ENCODE measurements at places on chromosomes 13 and 19. TPM values are rescaled to one million over a fixed set of nuclear protein-coding genes. Genes with fewer than 3 reads are reported as not detected.

The NCAN gene
- total RNA-seq = 1.9 TPM

GRCh38 chr13:85362980-85363379 lies 436.2 kb downstream of the SLITRK6 start:
- peak; percentile 35 for DNase-seq

DNA sequence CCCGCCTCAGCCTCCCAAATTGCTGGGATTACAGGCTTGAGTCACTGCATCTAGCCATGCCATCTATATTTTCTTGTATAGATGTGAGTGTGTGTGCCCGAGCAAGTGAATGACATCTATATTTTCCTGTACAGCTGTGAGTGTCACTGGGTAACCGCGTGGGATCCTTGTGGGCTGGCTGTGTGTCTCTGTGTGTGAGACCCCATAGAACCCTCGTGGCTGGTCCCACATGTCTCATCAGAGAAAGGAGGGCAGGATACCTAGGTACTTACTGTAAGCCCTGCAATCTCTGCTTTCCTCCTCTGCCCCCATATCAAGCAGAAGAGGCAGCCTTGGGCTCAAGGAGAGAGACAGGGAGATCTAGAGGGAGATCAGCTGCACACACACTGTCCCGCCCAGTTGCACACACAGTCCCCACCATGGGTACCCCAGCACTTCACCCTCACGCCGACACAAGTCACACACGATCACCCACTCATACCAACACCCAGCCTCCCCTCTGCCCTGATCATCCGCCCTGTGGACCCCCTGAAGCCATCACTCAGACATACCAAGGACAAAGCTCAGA lies 655 bp downstream of the DENND1C start:
- DNase-seq = no peak

GRCh38 chr19:4851551-4852290 lies 15.7 kb downstream of the PLIN3 start:
- DNase-seq = peak; percentile 92

GRCh38 chr19:11125994-11126685 lies 29.4 kb downstream of the SPC24 start:
- peak; percentile 87 for DNase-seq

- DNase-seq = no peak
These were observed 4.9 kb upstream of the RGCC start for GRCh38 chr13:41452462-41452861.

Data from WTC11 (cell line).